Thyroid gland (tissue), 4 donors: ENCODE measurements at places on chromosomes 1 and 21. TPM values are rescaled to one million over a fixed set of nuclear protein-coding genes. Genes with fewer than 3 reads are reported as not detected.

- H3K27ac ChIP-seq = no peak overlapping the region
- peaks cover 51% of the 10 kb centered on the region for H3K4me1 ChIP-seq
- no peak for DNase-seq
- H3K4me3 ChIP-seq = no peak overlapping the region
- H3K27me3 ChIP-seq = peaks cover 67% of the 10 kb centered on the region
- no peaks in the 10 kb centered on the region for H3K36me3 ChIP-seq
These were observed 1.5 kb downstream of the SIM2 start for GRCh38 chr21:36700295-36700970.

DNA sequence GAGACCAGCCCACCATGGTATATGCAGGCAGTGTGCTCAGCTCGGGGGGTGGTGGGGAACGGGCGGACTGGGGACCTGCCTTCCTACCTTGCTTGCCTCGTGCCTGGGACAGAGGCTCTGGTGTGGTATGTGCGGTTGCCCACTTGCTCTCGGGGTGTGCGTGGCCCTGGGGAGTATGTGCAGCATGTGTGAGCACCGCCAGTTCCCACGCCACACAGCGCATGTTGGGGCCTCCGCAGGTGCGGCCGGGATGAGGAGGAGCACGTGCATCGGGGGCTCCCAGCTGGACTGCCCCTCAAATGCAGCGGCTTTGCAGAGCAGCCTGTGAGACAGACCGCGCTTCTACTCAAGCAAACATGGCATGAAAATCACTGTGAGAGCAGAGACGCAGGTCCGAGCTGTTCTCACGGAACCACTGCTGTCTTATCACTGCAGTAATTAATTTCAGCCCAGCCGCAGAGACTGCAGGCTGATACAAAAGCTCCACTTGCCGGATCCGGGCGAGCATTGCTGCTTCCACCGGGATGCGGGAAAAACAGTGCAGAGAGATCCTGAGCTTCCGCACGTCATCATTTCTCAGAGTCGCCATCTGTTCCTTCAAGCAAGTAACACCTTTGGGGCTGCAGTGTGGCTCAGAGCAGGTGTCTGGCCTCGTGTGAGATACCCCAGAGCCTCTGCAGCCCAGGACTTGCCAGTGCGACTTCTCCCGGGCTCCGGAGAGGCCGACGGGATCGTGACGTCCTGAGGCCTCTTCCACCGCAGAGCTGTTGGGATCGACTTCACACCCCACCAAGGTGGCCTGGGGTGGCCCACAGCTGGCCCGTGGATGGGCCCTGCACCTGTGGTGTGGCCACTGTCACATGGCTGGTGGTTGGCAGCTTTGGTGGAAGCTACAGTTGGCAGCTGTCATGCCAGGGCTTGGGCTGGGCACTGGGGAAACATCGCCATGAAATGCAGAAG, 92.6 kb upstream of the ACTRT2 start:
- no peaks in the 10 kb centered on the region for H3K27me3 ChIP-seq
- no peak for DNase-seq
- H3K27ac ChIP-seq = no peak overlapping the region

RIMKLA gene
- total RNA-seq = 0.67 TPM

GRCh38 chr1:84889437-84889836, 3.6 kb downstream of the LPAR3 start:
- H3K27ac ChIP-seq = no peak overlapping the region
- DNase-seq = no peak
- H3K4me3 ChIP-seq = no peak overlapping the region
- no peaks in the 10 kb centered on the region for H3K27me3 ChIP-seq
- no peaks in the 10 kb centered on the region for H3K36me3 ChIP-seq

F3 gene
- total RNA-seq = 106 TPM

DNA sequence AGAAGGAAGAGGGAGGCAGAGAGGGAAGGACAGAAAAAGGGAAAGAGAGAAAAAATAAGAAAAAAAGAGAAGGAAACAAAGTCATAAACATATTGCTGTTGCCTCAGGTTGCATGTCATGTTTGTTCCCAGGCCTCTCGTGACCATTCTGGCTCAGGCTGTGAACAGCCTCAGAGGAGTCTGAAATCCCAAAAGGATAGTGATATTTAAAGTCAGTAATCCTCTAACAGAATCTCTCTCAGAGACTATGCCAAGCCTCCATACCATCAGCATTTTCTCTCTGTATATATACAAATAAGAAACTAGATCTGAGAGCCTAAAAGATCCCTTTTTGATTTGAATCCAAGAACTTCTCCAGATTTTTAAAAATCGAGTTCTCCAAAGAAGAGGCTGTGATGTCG, 35.2 kb downstream of the GORAB start:
- no peaks in the 10 kb centered on the region for H3K4me1 ChIP-seq
- no peak overlapping the region for H3K4me3 ChIP-seq
- no peak overlapping the region for H3K27ac ChIP-seq
- no peak for DNase-seq

DNA sequence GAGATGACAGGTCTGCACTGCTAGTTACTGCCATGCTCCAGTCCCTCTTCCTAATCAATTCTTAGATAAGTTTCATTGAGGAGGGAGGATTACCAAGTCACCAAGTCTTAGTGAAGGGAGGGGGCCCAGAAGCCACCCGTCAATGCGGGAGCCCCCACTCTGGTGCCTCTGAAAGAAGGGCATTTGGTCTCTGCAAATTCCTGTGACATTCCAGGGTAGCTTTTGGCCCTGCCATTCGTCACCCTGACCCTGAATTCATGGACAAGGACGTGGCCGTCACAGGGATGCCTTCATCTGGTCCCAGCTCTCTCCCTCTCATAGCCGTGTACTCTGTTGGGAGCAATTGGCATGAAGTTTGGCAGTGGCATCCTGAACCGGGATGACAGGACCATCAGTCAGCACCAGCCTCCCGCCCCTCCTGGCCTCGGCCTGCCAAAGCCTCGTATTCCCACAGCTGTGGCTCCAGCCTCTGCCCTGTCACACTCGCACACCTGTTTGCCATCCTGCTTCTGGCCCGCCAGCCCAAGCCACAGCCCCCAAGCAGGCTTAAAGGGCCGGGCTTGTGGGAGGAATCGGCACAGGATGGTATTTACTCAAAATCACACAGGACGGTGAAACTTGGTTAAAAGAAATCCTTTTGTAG, 150.7 kb downstream of the CLIC6 start:
- no peaks in the 10 kb centered on the region for H3K36me3 ChIP-seq
- H3K27ac ChIP-seq = no peak overlapping the region
- H3K4me1 ChIP-seq = no peaks in the 10 kb centered on the region
- no peak overlapping the region for H3K4me3 ChIP-seq

- no peaks in the 10 kb centered on the region for H3K27me3 ChIP-seq
- no peak overlapping the region for H3K4me3 ChIP-seq
- no peaks in the 10 kb centered on the region for H3K36me3 ChIP-seq
- no peak overlapping the region for H3K27ac ChIP-seq
These were observed 15.1 kb downstream of the SIPA1L2 start for GRCh38 chr1:232614811-232615210.
